ENCODE measurements at places on chromosomes 1 and 21.

DNA sequence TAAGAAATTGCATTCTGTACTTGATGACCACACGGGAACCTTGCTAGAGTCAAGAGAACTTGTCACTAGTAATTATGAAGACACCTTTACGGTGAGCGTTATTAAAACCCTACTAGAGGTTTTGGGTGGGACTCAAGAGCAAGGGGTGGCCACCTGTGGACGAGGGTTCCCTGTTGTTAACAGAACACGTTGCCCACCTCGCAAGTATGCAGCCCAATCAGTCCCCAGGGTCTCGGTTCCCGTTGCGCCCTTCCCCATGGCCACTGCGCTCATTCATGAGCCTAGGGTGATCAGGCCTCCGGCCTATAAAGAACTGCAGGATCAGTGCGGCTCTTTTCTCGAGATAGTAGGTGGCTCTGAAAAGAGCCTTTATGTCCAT, 30.2 kb upstream of the RNF187 start:
- DNase-seq = no peak

DNA sequence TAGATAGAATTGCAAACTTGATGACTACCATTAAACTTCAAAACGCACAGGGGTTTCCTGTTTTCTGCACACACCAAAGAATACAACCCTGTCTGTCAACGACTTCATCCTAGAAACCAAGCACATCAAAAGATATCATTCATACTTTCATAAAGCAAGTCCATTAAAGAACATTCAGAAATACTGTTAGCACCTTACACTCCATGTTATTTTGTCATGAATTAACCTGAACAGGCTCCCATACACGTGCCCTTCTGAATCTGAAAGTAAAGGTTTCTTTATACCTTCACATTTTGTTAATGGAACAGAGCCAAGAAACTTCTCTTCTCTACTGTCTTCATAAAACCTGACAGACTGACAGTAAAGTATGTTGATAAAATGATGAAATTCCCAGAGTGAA, 46.1 kb downstream of the PUM1 start:
- DNase-seq = no peak

DNA sequence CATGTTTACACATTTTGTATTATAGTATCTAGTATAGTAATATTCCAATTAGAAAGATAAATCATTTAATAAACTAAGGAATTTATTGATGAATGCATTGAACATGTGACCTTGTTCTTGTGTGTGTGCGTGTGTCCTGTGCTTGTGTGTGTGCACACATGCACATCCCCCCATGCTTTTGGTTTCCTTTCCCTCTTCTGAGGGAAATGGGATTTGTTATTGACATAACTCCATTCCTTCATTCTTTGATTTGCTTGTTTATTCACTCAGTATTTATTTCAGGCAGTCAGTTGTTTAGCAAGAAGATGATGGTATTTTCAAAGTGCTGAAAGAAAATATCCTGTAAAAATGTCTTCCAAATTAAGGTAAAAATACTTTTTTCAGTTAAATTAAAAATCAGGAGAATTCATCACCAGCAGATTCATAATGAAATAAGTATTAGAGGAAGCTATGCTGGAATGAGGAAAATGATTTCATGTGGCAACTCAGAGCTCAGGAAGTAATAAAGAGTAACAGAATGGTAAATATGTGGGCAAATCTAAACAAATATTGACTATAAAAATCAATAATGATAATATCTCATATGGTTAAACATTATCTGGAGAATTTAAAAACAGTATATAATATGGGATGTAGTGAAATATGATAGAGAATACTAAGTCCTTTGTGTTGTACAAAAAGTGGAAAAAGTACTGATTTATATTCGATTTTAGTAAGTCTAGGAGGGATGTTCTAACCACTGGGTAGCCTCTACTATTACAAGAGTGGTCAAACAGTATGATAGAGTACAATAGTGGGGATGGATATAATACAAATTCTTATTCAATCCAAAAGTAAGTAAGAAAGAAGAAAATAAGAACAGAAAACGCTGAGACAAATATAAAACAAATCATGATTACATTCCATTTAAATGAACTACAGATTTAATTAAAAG, 35.2 kb upstream of the SIPA1L2 start:
- no peak for DNase-seq

- DNase-seq = no peak
Observed at GRCh38 chr21:42564561-42564971, 50.9 kb downstream of the SLC37A1 start.

DNA sequence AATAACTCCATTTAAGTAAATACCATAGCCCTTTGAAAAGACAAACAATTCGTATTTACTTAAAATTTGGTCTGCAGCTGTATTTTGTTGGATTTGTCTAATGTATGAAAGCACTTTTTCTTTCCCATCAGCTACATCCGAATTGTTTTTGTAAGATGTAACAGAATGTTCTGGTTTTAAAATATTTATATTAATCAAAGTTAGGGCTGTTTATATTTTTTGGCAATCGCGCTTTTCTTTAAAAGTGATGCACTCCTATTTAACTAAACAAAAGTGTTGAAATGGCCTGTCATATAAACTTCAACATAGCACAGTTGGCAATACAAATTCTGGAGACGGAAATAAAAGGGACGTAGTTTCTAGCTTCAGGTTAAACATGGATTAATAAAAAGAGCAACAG, 216.3 kb upstream of the ADGRL2 start:
- no peak for DNase-seq

DNA sequence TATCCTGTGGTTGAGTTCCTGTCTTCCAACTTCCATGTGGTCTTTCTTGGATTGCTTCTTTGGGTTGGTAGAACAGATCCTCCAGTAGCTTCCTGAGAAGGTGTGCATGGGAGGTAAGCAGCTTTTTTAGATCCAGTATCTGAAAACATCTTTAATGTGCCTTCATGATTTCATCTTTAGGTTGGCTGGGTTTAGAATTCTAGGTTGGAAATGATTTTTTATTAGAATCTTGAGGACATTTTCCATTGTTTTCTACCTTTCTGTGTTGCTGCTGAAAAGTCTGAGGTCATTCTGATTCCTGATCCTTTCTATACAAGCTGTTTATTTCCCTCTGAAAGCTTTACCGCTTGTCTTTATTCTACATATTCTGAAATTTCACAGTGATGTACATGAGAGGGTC, 94.8 kb downstream of the PEX14 start:
- DNase-seq = no peak

- no peak for DNase-seq
Observed at GRCh38 chr1:99441299-99442095, 177.2 kb downstream of the PLPPR4 start.

- no peak for DNase-seq
Observed at GRCh38 chr1:16181887-16182719, 26.2 kb upstream of the EPHA2 start.

DNA sequence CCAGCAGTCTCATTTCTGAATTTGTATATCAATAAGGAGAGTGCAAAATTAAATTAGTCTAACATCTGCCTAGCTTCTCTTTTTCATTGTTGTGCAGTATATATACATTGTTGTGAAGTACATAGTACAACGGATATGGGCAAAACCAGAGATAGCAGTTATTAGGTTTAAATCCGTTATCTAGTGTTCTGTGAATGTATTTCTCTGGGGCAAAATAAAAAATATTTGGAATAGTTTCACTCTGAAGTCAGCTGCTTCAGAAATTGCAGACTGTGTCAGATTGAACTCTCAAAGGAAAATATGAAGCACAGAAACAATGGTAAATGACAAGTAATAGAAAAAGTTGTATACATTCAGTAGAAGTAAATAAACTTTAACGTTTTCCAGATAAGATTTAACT, 836.5 kb upstream of the CXADR start:
- no peak for DNase-seq

Data from GM19239 (cell line).